ENCODE measurements at places on chromosomes 1 and 21.

- DNase-seq = no peak
Measured at GRCh38 chr1:247716546-247716945, at the start of gene OR6F1. Gene OR6F1 (minus strand): TSS chr1:247716646. CDS start chr1:247712755, 3,891 bp downstream.

GRCh38 chr1:233004451-233004850, 54.0 kb downstream of the NTPCR start:
- DNase-seq = no peak

GRCh38 chr21:34836103-34836932, 167.5 kb downstream of the CLIC6 start:
- no peak for DNase-seq

GRCh38 chr1:220905650-220906560, 26.7 kb downstream of the HLX start:
- DNase-seq = no peak

DNA sequence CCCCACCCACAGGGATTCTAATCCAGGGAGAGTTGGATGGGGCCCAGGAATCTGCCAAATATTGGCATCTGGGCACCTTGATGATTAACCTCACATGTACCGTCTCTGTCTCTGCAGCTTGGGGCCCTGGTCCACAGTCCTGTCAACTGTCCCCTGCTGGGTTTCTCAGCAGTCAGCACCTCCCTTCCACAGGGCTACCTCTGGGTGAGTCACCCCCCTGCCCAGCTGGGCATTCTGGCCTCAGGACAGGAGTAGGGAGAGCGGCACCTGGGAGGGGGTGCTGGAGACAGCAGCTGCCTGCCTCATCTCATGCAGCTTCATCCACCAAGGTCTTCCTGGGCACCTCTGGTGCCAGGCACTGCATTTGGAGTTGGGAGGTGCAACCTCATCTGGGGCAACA, 100.6 kb upstream of the ACTL8 start:
- DNase-seq = no peak

GRCh38 chr1:47756006-47756405, 241.2 kb downstream of the TRABD2B start:
- no peak for DNase-seq

GRCh38 chr1:201916649-201917249, 28.1 kb downstream of the SHISA4 start:
- peak; percentile 39 for DNase-seq

- DNase-seq = no peak
Measured at GRCh38 chr1:117826540-117827078, 102.8 kb downstream of the GDAP2 start.

DNA sequence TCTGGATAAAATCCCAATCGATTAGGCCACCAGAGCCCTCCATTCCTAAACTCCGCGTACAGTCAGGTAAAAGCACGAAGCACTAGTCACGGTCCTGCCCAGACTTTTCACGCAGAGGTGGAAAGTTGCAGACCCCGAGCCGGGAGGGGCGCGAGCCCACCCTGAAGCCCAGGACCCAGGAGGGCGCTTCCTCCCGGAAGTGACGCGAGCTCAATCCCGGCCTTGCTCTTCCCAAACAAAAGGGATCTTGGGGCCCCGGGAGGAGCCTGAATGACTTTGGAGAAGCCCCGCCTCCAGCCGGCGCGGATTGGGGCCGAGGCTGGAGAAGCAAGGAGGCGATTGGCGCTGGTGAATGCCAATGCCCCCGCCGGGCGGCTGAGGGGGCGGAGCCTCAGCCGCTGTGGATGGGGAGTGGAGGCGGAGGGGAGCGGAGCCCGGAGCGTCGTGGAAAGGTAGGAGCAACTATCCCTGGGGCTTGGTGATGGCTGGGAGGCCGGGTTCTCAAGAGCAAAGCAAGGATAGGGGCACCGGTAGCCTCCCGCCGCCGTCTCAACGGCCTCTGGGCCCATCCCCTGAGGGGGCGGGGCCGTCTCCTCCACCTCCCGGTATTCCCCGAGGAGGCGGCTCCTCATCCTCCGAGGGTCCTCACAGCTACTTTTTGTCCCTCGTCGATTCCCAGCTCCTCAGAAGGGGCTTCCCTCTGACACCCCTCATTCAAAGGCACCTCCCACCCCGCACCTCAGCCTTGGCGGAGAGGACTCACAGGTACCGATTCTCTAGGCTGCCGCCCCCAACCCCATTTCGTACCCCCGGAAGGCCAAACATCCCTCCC, at the start of gene CTTNBP2NL:
Gene CTTNBP2NL, plus strand, starts transcription at position 394 of the 832 bp plus-strand sequence. CDS start 19,952 bp downstream, outside the sequence.
- DNase-seq = peak; percentile 95

DNA sequence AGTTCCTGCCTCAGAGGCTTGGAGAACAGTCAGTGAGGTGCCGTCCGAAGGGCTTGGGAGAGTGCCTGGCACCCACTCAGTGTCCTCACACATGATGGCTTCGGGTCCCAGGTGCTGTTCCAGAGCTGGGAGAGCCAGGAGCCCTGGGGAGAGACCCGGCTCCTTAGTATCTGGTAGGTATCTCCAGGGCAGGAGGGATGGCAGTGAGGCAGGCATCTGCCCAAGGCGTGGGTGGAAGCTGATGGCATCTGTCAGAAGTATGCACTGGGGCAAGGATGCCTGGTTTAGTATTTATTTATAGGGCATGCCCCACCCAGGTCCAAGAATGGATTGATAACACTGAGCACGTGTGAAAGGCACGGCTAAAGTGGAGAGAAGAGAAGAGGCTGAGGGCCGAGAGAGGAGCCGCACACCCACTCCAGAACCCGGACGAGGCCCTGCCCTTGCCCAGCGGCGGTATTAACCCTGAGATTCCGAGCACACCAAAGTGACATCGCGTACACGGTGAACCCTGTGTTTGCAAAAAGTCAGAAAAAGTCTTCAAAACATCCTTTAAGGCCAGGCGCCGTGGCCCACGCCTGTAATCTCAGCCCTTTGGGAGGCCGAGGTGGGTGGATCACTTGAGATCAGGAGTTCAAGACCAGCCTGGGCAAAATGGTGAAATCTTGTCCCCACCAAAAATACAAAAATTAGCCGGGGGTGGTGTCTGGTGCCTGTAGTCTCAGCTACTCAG, 2.4 kb downstream of the TP73 start:
- DNase-seq = no peak

All from NCI-H1417 (cell line).